ENCODE measurements at places on chromosomes 11 and 22. TPM values are rescaled to one million over a fixed set of nuclear protein-coding genes. Genes with fewer than 3 reads are reported as not detected.

The CABP7 gene
- 0.42 TPM for total RNA-seq

The EXPH5 gene
- 6.8 TPM for total RNA-seq

The KCNJ5 gene
- total RNA-seq = 0.17 TPM

DNA sequence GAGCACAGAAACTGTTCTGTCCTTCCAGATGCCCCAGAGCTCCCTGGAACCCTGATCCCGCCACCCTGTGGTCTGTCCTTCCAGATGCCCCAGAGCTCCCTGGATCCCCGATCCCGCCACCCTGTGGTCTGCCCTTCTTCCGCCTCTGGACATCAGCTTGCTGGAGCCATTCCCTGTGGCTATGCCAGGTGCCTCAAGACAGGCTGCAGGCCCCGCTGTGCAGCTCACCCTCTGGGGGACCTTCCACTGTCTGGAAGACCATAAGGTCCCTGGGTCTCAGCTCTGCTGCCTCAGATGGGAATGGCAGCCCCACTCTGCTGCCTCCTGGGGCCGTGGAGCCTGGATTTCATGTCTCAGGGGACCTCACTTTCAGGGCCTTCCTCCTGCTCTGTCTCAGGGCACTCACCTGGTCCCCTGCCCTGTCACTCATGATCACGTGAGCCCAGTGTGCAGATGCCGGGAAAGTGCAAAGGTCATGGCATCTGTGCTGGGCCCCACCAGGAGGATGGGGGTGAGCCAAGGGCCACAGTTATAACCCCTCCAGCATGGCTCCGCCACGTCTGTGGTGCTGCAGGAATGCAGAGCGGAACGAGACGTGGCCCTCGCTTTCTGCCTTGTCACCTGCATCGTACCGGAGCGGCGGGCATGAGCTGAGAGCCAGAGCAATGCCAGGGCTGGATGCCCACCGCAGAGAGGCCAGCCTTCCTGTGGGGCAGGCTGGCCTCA is 1520.7 kb downstream of the BRD1 start:
- DNase-seq = no peak

The LGALS12 gene
- not detected for total RNA-seq

GRCh38 chr11:110075105-110075846 is 17.9 kb upstream of the ZC3H12C start:
- DNase-seq = no peak

DNA sequence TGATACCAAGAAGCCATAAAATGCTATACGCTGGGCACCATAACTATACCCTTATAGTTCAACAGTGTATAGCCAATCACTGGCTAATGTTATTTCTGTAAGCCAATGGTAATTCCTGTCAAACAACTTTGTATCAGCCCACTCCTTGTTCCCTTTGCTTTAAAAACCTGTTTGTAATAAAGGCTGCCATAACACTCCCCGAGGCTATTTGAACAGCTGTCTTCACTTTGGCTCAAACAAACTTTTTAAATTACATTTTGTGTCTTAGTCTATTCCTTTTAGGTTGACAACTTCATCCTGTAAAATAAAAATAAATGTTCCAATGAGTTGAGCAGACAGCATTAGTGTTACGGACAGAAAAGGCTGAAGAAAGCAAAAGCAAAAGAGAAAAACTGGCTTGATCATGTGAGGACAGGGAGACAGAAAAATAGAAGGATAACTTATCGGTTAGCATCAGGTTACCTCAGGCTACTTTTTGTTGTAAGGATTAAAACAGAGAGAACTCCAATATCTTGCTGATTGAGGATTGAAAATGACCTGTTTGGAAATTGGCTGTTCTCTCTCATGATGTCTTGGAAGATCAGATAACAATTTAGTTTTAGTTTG is 95.0 kb downstream of the AASDHPPT start:
- no peak for DNase-seq

The ZC3H7B gene
- total RNA-seq = 65.9 TPM

- DNase-seq = no peak
These were observed 4.9 kb downstream of the HSD17B12 start for GRCh38 chr11:43685440-43685839.

- no peak for DNase-seq
These were observed 7.6 kb upstream of the CTR9 start for GRCh38 chr11:10743354-10744000.

GRCh38 chr22:38417252-38418060 is 37.5 kb downstream of the KCNJ4 start:
- no peak for DNase-seq

The ANKK1 gene
- total RNA-seq = 3.2 TPM
